ENCODE measurements at places on chromosomes 5 and 9.

- H3K27me3 ChIP-seq, result no peaks in the 10 kb centered on the region
- no peak for DNase-seq
- no peaks in the 10 kb centered on the region for H3K36me3 ChIP-seq
- H3K4me1 ChIP-seq, result no peaks in the 10 kb centered on the region
These were observed 150.5 kb upstream of the TLX3 start for GRCh38 chr5:171158581-171158980.

DNA sequence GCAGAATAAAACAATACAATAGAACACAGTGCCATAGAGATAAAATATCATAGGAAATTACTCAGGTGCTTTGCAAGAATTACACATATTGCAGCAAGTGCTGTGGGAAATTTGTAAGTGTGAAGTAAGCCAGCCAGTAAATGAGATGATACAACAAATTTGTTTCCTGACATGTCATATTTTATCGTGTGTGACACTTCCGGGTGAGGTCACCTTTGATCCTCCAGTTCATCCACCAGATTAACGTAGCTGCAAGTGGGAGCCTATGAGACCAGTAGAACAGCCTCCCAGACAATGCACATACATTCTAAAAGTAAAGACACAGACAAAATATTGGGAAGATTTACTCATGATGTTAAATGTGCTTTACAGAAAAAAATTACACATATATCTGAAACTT, 72.2 kb downstream of the PRDM9 start:
- no peaks in the 10 kb centered on the region for H3K36me3 ChIP-seq
- no peak overlapping the region for H3K27ac ChIP-seq
- H3K4me1 ChIP-seq, result no peaks in the 10 kb centered on the region
- H3K4me3 ChIP-seq, result no peak overlapping the region
- H3K27me3 ChIP-seq, result no peaks in the 10 kb centered on the region

GRCh38 chr5:33322632-33323031, 118.1 kb upstream of the TARS1 start:
- no peaks in the 10 kb centered on the region for H3K4me1 ChIP-seq
- H3K27me3 ChIP-seq, result no peaks in the 10 kb centered on the region
- no peak for DNase-seq
- no peak overlapping the region for H3K27ac ChIP-seq
- H3K4me3 ChIP-seq, result no peak overlapping the region

DNA sequence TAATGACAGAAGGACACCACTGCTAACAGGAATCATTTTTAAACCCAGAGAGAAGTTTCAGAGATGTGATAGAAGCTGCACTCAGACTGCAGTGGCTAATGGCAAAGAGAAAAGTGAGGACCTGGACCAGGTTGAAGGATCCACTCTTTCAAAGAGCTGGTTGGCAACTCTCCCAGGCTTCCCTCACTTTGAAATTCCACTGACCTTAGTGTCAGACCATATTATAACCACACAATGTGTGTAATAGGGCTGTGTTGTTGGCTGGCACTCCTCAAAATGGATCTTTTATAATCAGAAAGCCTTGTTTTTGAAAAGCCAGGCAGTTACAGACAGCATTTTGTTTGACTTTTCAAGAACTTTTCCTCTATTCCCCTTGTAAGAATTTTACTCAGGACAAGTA, 280.7 kb downstream of the PRELID2 start:
- H3K36me3 ChIP-seq, result no peaks in the 10 kb centered on the region
- H3K4me3 ChIP-seq, result no peak overlapping the region
- H3K27me3 ChIP-seq, result no peaks in the 10 kb centered on the region
- H3K4me1 ChIP-seq, result no peaks in the 10 kb centered on the region

DNA sequence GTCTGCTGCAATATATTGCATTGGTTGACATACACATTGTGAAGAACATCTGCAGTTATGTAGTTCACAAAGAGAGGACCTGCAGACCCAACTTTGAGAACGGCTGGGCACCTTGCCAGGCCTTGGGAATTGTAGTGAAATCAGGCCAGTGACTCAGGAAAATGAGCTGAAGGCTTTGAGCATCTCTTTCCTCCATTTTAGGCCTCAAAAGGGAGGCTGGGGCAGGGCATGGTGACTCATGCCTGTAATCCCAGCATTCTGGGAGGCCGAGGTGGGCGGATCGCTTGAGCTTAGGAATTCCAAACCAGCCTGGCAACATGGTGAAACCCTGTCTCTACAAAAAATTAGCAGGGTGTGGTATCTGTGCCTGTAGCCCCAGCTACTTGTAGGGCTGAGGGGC, 1.4 kb upstream of the IPPK start:
- peaks cover 26% of the 10 kb centered on the region for H3K4me1 ChIP-seq
- H3K36me3 ChIP-seq, result peaks cover 4% of the 10 kb centered on the region
- peak overlapping the region; percentile 5 for H3K27ac ChIP-seq
- peak overlapping the region; percentile 95 for H3K4me3 ChIP-seq
- H3K27me3 ChIP-seq, result no peaks in the 10 kb centered on the region
- no peak for DNase-seq

- H3K4me1 ChIP-seq, result no peaks in the 10 kb centered on the region
- no peak overlapping the region for H3K4me3 ChIP-seq
- H3K27ac ChIP-seq, result no peak overlapping the region
- no peaks in the 10 kb centered on the region for H3K27me3 ChIP-seq
- no peaks in the 10 kb centered on the region for H3K36me3 ChIP-seq
These were observed 450.0 kb downstream of the SPATA31D1 start for GRCh38 chr9:82438581-82438980.
